Activated CD8-positive, alpha-beta T cell treated with anti-CD3 and anti-CD28 coated beads, Interleukin-2, amount 10 ng/mL, durations not matched to agents 7 days and 5 days (primary cell): ENCODE measurements at places on chromosomes 11 and 22. TPM values are rescaled to one million over a fixed set of nuclear protein-coding genes. Genes with fewer than 3 reads are reported as not detected.

DNA sequence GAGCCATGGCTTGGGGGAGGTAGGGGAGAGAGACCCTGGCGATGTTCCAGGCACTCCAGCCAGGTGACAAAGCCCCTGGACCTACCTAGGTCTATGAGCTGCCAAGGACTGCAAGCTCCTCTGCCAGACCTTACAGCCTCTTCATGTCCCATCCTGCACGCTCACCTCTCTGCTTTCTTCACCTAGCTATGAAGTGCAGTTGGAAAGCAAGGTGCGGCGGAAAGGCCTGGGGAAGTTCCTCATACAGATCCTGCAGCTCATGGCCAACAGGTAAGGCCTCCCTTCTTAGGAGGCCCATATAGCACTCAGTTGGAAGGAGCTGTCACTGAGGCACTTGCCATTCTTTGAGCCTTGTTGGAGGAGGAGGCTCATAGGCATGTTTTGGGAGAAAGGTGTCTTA is 13.8 kb downstream of the NAA40 start:
- no peak for DNase-seq

DNA sequence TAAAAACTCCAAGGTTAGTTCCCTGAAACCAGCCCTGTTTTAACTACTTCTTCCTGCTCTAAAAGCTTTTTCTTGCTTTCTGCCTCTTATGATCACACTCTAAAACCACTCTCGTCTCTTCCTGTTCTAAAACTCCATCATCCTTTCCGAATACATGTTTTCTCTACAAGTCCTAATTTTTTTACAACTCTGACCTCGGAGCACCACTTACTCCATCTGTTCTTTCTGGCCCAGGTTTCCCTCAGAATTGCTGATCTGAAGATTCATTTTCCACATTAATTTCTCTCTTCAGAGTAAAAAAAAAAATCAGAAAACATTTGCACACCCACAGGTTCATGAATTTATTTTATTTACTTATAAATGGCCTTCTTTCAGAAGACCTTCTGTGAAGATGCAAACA is 265.7 kb upstream of the CADM1 start:
- no peak for DNase-seq

Gene CNIH2
- 3.6 TPM for total RNA-seq

Gene GNAZ
- 0.26 TPM for total RNA-seq

- no peak for DNase-seq
Observed at GRCh38 chr11:90251599-90251998, 28.8 kb upstream of the CHORDC1 start.

Gene MS4A7
- not detected for total RNA-seq

Gene SYCE3
- total RNA-seq: not detected

GRCh38 chr22:27331526-27332281 is 469.9 kb downstream of the MN1 start:
- DNase-seq: no peak

Gene MS4A15
- total RNA-seq: not detected

- no peak for DNase-seq
Observed at GRCh38 chr11:13917264-13917663, 45.3 kb upstream of the SPON1 start.

- DNase-seq: no peak
Observed at GRCh38 chr22:50583294-50583861, 729 bp upstream of the CHKB start.

Gene NUDT8
- total RNA-seq: 20.1 TPM

GRCh38 chr22:38753948-38754750 is 1.6 kb downstream of the SUN2 start:
- peak; percentile 59 for DNase-seq

GRCh38 chr22:22248878-22249277 is 4.3 kb downstream of the VPREB1 start:
- DNase-seq: peak; percentile 61

DNA sequence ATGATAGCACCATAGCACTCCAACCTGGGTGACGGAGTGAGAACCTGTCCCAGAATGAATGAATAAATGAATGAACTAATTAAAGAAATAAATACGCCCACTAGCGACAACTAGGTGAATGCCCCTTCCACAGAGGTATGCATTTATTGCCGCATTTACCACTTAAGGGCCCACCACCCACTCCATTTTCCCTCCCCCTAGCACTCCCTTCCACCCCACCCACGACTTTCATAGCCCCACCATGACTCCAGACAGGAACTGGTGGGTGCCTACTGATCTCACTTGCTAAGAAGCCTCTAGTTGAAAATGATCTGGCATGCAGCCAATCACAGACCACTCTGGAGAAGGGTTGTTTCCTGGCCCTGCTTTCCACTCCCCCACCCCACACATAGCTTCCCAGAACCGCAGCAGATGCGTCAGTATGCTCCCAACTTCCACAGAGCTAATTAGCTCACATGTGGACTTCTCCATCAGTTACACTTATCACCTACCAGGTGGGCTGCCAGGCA is 167.6 kb downstream of the WT1 start:
- DNase-seq: no peak

DNA sequence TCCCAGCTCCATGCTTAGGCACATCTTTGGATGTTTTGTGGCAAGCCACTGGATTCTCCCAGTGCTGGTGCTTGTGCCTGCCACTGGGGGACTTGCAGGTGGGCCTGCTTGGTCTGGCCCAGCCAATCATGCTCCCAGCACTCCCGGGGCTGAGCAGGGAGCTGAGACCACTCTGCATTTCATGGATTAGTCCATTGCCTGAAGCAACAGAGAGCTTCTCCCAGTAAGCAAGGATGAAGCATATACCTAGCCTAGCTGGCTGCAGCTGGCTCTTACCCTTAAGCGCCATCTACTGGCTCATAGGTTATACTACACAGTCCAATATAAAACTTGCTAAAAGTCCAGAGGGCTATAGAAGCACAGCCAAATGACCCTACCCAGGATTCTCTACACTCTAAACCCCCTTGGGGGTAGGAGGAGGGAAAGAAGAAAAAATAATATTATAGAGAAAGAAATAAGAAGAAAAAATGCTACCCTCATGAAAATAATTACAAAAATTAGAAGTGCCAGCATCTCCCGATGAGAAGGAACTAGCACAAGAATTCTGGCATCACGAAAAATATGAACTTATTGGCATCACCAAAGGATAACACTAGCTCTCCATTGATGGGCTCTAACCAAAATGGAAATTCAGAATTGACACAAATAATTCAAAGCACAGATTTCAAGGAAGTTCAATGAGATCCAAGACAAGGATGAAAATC is 275.3 kb downstream of the C11orf87 start:
- peak; percentile 22 for DNase-seq

Gene CD81
- 142 TPM for total RNA-seq

- no peak for DNase-seq
Observed at GRCh38 chr11:68680541-68681231, 3.7 kb upstream of the GAL start.

Gene NAA40
- 42.6 TPM for total RNA-seq

Gene SPI1
- total RNA-seq: not detected

DNA sequence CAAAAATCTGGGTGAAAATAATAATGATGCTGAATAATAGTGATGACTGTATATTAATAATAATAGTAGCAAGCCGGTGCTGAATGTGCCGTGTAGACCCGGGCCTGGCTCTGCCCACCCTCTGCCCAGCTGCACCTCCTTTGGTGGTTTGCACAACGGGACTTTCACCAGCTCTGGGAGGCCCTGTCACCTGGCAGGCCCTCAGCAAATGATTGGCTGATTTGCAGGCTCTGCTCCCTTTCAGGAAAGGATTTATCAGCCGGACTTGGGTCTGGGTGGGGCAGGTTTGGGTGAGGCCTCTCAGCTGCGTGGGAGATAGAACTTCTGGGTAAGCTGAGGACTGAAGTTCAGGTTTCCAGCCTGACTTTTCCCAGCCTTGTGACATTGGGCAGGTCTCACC is 21.4 kb downstream of the KIAA1671 start:
- DNase-seq: no peak

DNA sequence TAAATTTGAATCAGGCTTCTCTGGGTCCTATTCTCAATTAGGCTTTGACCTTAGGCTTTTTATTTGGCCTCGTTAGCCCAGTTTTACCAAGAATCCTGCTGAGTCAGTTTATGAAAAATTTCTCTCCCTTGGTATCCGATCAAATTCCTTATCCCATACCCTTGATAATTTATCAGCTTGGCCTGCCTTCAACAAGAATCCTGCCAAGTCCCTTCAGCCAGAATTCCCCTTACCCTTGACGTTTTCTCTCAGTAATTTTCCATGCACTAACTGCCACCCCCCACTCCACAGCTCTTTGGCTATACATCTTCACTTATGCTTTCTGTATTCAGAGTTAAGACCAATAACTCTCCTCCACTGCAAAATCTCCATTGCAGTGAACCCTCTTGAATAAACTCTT is 811.0 kb upstream of the CCDC90B start:
- DNase-seq: no peak

Gene GAB4
- not detected for total RNA-seq

- no peak for DNase-seq
Observed at GRCh38 chr11:31803813-31804311, 7.3 kb downstream of the PAX6 start.

Gene INS
- total RNA-seq: not detected

GRCh38 chr11:32331098-32331497 is 104.2 kb downstream of the WT1 start:
- no peak for DNase-seq

GRCh38 chr22:36910461-36910860 is 3.0 kb upstream of the CSF2RB start:
- DNase-seq: no peak

DNA sequence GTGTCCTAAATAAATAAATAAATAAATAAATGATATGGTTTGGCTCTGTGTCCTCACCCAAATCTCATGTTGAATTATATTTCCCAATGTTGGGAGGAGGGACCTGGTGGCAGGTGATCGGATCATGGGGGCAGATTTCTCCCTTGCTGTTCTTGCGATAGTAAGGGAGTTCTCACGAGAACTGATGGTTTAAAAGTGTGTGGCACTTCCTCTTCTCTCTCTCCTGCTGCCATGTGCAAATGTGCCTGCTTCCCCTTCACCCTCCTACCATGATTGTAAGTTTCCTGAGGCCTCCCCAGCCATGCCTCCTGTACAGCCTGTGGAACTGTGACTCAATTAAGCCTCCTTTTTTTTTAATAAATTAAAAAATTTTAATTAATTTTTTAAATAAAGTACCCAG is 138.2 kb downstream of the FBXO7 start:
- no peak for DNase-seq

- DNase-seq: no peak
Observed at GRCh38 chr11:111691741-111692140, 74.4 kb downstream of the PPP2R1B start.

- DNase-seq: no peak
Observed at GRCh38 chr22:33756508-33756949, 163.7 kb downstream of the LARGE1 start.

- DNase-seq: peak; percentile 54
Observed at GRCh38 chr11:61967924-61968757, 707 bp upstream of the FTH1 start.

- DNase-seq: peak; percentile 77
Observed at GRCh38 chr11:723120-723883, 17.3 kb downstream of the EPS8L2 start.

GRCh38 chr11:130159657-130160497 is at the start of gene ST14:
TSS of gene ST14 (plus strand) at chr11:130159782. CDS start at chr11:130159980, 198 bp downstream.
- no peak for DNase-seq

Gene ACR
- total RNA-seq: not detected

DNA sequence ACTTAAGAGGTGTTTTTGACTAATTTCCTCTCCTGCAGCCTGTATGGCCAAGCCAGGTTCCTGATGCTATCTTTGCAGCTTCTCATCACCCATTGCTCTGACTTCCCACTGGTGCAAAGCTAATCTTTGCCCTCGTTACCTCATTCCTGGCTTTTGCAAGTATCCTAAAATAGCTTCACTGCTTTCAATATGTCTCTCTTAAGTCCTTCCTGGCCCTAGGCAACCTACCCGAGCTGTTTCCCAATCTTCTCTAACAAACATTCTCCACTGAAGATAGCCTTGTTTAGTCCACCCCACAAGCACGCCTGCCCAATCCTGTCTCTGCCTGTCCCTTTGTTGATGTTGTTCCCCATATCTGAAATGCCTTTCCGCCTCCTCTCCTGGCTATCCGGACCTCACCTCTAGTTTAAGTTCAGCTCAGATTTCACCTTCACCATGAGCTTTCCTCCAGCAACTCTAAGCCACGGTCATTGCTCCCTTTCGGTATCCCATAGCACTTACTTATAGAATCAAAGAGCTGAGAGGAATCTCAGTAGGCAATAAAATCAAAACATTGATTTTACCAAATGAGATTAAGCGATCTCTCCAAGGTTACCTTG is 30.1 kb upstream of the CECR2 start:
- DNase-seq: no peak

GRCh38 chr11:129719037-129719436 is 96.6 kb upstream of the TMEM45B start:
- no peak for DNase-seq

DNA sequence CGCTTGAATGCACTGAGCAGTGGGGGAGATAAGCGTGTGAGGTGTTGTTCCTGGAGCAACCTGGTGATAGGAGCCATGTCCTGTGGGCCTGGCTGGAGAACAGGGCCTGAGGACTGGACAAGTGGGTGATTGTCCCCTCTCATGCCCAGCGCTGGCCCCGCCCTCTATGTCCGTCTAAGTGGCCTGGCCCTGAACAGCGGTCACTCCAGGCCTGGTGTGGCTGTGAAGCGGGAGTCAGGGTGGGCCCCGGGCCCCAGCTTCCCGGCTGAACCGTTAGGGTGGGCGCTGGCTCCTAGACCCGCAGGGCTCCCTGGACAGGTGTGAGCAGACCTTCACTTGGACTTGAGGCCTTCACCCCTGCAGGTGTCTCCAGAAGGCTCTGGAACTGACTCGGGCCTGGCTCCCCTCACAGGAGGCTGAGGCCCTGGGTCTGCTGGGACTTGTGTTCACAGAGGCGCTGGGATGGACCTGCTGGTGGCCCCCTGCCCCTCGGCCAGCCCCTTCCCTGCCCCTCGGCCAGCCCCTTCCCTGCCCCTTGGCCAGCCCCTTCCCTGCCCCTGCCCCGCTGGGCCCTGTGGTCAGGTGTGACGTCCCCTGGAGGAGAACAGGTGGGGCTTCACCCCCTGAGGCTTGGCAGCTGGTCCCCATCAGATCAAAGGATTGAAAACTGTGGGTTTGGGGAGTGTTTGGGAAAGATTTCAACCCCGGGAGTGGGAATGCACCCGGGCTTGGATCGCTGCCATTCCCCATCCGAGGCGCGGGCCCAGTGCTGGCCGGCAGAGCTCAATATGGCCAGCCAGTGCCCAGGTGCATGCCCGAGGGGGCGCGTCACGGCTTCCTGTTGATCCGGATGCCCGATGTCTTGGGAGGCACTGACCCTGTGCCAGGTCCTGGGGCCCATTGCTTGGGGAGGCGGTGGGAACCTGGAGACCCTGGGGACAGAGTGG is 3.2 kb upstream of the MUC6 start:
- no peak for DNase-seq

Gene GAL3ST3
- not detected for total RNA-seq

DNA sequence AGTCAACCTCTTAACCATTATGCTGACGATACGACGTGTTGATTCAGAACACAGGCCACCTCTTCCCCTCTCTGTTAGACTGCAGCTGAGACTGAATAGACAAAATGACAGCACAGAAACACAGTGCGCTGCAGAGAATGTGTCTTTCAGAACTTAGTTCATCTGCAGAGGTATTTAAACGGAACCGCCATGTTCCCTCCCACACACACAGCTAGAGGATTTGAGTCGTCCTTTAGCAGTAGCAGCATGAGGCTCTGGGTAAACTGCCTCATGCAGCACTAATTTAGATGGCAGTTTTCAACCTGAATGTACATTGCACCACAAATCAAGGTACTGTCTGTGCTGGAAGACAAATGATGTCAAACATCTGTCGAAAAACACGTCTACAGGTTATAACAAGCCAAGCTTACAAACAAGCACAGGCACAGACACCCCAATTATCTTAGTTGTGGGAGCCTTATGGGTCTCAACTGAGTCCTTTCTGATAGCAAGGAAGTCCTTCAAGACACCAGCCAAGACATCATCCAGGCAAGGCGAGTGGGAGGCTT is 76.6 kb upstream of the LRRC4C start:
- no peak for DNase-seq
